ENCODE measurements at places on chromosomes 2 and 18.

DNA sequence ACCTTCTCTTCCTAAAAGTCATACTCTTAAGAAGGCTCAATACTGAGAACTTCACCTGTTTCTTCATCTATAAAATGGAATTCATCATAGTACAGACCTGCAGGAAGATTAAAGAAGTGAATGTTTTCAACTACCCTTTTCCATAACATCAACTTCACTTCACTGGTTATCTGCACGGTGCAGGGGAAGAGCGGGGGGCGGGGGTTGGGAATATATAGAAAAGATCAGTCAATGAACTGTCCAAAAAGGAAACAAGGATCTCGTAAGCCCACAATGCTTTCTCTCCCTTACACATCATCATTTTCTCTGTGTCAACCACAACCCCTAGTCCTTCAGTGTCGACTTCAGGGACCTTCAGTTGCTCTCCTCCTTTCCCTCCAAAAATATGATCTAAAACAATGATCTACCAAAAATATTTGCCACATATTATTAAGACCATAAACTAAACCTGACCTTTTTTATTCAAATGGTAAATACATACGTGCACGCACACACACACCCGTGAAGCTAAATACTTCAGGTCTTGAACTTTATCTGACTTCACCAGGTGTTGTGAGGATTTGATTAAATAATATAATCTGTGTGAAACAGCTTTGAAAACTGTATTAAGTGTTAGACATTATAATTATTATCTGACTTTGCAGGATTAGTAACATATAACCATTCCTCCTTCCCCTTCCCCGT lies 4.9 kb downstream of the MBOAT2 start:
- no peak for DNase-seq

GRCh38 chr2:196344397-196344796 lies 173.0 kb upstream of the STK17B start:
- no peak for DNase-seq

DNA sequence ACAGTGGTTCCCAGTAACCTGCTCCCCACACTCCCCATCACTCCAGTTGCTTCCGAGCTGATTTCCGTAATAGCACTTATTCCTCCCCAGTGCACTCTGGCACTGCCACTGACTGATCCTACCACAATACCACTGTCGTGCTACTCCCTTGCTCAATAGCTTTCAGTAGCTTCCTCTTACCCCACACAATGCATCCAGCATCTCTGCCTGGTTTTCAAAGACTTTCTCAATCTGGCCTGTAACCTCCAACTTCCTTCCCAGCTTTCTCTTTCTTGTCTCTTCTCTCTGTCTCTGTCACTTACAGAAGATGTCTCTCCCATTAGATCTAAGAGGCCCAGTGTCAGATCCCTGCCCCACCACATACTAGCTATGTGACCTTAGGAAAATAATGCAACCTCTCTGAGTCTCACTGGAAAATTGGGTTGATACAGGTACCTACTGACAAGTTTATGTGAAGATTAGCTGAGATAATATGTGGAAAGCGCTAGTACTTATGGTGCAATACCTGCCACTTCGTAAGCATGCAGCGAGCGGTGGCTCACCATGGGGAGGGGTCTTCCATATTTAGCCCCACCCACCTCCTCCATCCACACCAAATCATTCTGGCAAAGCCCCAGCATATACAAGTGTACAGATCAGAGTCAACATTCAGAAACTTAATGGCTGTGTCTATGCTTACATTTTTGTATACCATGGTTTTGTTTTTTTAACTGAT lies 36.7 kb downstream of the SFXN5 start:
- no peak for DNase-seq

DNA sequence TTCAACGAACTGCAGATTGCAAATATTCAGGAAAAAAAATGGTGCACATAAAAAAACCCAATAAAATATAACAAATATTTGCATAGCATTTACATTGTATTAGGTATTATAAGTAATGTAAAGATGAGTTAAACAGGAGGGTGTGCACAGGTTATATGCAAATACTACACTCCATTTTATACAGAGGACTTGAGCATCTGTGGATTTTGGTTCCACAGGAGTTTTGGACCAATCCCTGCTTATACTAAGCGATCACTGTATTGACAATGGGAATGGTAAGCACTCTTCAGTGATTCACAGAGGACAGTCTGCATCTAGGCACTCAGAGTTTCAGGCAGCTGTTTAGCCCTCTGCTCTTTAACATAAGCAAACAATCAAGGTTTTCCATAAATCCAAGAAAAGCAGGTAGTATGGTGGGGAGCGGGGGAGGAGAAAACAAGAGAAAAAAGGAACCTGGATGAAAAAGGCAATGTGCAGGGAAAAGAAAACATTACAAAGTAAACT lies 206.0 kb upstream of the PARD3B start:
- no peak for DNase-seq

DNA sequence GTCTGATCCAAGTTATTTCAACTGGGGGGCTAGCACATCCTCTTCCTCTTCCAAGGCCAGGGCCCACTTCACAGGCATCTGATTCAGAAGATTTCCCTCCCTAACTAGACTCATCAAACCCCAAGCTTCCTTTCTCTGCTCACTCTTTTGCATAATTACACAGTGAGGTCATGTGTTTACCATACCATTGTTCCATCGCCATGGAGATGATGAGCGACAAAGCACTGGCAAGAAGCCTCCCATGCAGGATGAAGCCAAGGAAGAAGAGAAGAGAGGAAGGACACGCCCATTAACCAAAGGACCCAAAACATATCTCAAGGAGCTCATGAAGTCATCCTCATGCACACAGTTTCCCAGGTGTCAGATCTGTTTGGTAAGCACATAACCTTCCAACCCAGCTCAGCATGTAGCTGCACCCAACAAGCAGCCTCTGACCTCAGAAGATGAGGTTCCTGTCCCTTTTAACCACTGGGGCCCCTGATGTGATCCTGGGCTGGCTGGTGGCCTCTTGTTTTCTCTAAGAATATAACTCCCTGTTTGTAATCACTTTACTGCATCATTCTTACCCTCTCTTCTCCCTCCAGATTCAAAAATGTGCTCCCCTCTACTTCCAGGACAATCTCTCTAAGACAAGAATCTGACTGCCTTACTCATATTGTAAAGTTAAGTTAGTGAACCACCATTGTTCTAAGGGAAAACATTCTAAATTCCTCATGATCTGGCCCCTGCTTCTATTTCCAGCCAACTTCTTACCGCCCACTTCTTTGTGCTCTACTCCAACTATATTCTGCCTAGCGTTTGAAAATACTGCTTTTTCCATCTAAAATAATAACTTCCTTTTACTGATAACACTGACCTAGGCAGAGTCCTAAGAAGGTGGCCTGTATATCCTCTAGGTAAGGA lies 190.1 kb downstream of the TTC32 start:
- no peak for DNase-seq
